Activated CD4-positive, alpha-beta T cell treated with anti-CD3 and anti-CD28 coated beads, Interleukin-2, amount 50 U/mL, for 24 hours (primary cell): ENCODE measurements at places on chromosomes 13 and 19.
A peak's percentile ranks its signal among the peaks of the same experiment; 100 is the strongest.

DNA sequence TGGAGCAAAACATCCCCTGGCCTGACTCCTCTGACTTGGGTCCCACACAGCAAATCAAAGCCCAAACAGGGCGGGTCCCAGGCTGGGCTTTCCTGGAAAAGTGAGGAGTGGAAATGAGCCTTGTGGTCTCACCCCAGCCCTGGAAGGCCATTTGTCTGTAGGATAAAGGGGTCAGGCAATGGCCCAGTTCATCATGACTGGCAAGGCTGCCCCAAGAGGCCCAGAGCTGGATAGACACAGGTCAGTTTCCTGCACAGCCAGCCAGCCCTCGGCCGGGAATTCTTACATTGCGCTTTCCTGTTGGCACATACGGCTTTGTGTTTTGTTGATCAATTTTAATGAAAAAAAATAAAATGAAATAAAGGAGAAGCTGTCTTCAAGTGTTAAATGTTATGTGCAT lies 174.3 kb downstream of the TSHZ3 start:
- no peak for DNase-seq

DNA sequence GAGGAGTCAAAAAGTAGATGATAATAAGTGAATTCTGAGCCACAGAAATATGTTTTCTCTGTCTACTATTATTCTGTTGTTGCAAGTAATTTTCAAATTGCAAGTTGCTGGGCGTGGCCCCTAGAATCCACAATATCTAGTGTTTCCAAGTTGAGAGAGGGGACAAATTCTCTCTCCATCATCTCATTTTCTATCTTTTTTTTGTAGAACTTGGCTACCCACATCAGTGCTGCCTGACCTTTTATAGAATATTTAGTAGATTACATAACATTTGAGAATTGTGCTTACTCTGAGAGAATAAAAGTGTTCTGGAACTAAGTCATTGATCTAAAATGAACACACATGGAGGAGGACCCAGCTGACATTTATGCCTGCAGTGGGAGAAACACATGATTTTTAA lies 110.9 kb upstream of the CSNK1A1L start:
- DNase-seq: no peak

- DNase-seq: peak; percentile 60
Observed at GRCh38 chr19:4369109-4369887, 25.9 kb downstream of the MPND start.

DNA sequence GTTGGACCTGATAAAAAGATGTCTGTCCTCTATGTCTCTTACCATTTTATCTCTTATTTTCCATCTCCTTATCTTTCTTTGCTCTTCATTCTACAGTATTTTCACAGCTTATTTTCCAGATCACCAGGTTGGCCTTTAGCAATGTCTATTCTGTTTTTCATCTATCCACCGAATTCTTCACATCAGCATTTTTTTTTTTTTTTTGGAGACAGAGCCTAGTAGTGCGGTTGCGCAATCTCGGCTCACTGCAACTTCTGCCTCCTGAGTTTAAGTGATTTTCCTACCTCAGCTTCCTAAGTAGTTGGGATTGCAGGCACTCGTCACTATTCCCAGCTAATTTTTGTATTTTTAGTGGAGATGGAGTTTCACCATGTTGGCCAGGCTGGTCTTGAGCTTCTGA lies 49.0 kb downstream of the DNAJC15 start:
- no peak for DNase-seq

DNA sequence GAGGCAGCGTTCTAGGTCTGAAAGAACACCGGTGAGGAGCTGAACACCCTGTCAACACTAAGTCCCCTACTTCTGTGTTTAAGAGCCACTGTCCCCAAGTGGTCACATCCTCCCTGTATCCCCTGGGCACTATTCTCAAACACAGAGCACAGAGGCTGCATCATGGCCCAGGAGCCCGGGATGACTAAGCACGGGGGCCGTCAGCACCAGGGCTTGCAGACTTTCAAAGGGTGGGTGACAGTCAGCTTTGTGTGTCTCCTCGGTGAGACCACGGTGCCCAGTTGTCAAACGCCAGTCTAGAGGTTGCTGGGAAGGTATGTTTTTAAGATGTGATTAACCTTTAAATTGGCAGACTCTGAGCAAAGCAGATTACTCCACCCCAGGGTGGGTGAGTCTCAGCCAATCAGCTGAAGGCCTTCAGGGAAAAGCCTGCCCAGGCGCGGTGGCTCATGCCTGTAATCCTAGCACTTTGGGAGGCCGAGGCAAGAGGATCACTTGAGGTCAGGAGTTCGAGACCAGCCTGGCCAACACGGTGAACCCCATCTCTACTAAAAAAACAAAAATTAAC lies 8.0 kb downstream of the MAP2K2 start:
- DNase-seq: no peak

DNA sequence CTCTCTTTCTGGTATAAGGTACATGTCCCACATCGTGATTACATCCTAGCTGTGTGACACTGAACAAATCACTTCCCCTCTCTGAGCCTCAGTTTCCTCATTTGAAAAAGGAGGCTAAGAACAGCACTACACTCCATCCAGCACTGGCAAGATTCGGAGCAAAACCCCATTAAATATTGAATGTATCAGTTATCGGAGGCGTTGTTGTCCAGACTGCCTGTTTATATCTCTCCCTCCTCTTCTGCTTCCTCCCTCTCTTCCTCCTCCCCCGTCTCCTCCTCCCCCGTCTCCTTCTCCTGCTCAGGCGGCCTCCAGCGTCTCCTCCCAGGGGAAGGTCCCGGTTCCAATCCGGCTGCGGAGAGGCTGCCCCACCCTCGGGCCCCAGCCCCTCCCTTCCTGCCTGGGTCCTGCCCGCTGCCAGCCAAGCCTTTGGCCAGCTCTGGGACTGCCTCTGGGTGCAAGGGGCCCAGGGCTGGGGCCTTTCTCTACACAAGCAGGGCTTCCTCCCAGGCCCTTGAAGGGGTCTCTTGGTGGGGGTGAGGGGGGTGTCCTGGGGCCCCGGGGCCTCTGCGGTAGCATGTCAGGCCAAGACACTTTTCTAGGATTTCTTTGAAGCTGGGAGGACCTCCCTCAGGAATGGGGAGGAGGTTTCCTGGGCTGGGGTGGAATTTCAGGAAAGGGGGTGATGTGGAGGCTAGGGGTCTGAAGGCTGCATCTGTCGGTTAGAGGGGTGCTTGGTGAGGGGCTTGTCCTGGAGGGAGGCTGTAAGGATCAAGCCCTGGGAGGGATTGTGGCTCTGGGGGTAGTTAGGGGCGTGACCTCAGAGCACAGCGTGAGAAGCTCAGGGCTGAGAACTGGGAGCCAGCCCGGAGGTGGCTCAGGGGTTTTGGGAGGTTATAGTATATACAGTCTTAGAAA lies 1.9 kb downstream of the RRAS start:
- DNase-seq: no peak

DNA sequence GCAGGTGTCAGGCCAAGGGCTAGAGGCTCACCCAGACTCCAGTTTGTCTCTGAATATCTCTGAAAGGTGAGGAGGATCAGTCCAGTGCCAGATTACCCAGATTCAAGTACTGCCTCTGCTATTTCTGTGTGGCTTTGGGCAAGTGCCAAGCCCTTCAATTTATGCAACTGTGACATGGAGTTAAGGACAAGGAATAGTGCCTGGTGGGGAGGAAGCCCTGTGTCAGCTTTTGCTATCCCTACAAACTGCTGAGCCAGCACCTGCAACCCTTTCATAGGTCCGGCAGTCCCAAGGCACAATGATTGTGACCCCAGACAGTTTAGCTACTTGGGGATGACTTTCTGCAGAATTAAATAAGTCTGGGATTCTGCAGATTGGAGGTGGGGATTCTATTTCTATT lies 123.0 kb downstream of the KL start:
- no peak for DNase-seq

- no peak for DNase-seq
Observed at GRCh38 chr13:39185326-39185725, 147.1 kb downstream of the NHLRC3 start.

DNA sequence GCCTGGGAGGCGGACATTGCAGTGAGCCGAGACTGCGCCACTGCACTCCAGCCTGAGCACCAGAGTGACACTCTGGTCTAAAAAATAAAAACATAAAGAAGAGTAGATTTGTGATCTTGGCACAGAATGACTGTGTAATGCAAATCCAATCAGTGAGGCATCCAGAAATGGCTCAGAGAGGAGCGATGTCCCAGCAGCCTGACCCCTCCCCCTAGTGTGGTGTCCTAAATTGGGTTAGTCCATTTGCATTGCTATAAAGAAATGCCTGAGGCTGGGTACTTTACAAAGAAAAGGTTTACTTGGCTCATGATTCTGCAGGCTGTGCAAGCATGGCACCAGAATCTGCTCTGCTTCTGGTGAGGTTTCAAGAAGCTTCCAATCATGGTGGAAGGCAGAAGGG lies 59.1 kb upstream of the ZNF30 start:
- DNase-seq: no peak

DNA sequence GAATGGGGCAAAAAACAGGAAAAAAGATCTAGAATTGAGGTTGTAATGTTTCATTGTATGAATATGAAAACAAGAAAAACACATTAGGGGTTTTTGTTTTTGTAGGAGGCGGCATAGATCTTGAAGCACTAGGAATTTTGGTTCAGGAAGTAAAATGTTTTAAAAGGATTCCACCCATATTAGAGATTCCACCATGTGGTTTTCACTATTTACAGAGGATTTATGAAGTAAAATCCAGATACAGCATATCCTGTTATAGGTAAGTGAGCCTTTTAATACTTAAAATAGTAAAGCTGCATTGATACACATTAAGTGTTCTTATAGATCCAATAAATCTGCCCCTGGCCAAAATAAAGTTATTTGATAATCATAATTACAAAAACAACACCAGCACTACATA lies 61.4 kb downstream of the MICU2 start:
- no peak for DNase-seq

- DNase-seq: no peak
Observed at GRCh38 chr13:90594681-90595080, 752.8 kb upstream of the MIR17HG start.

GRCh38 chr19:41967054-41967783 lies 8.1 kb upstream of the RABAC1 start:
- no peak for DNase-seq

DNA sequence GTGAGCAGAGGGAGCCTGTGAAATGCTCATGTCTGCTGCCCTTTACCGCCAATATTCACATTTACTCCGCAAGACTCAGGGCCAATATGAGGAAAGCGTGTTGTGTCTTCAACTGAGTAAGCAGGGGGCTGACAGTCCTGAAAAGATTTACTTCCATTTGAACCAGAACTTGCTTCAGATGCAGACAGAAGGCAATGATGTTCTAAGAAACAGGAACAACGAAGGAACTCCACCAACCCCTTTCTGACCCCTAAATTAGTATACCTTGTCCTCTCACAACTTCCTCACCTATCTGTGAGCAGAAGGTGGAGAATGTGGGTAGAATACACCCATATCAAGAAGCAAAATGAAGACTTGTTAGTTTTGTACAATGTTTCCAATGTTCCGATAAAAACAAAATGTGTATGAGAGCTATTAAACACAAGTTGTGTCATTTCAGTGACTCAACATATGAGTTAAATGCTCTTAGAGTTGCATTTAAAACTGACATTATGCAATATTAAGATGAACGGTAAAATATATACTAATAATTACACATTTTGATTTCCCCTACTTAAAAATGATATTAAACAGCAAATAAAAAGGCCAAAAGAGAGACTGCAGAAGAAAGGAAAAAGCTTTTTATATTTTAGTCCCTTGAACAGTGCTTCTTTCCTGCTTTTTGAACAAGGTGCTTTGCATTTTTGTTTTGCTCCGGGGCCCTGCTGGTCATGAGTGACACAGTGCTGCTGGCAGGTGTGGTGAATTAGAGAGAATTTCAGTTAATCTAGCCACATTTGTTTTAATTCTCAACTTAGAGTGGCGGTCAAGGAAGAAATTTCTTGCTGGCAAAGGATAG lies 16.0 kb downstream of the TMEM272 start:
- no peak for DNase-seq

GRCh38 chr13:39599842-39600241 lies 3.2 kb downstream of the LHFPL6 start:
- DNase-seq: no peak

DNA sequence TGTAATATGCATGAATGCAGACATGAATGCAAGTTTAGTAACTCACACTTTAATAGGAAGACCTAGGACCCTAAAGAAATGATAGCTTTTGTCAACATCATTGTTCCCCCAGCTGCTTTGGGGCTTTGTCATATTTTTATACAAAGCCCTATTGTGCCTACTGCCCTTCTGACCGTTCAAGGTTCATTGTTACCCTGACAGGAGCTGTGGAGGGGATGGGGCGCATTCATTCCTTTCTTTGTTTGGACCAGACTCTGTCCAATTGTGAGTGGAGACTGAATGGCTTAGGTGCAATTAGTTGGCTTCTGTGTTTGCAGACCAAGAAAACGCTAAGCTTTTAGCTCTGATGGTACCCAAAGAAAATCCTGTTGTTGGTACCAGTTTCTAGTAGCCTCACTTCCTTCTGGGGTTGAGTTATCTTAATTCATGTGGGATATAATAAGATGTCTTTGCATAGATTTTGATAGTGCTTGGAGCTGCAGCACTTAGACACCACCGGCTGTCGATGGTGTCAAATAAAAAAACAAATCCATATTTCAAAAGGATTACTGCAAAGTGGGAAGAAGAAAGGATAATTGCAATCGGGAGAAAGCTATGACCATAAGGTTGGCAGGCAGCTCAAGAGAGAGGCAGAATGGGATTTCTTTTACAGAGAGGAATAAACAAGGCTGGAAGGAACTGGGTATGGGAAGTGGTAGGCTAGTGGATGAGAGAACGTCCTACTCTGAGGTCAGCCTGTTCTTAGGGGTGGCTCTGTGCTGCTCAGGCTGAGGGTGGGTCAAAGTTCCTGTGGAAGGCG lies 133.9 kb upstream of the TMTC4 start:
- DNase-seq: no peak

GRCh38 chr19:32675720-32676185 lies at the start of gene RGS9BP:
RGS9BP (plus strand) TSS chr19:32675848; CDS start chr19:32676264, 416 bp downstream.
- DNase-seq: no peak

DNA sequence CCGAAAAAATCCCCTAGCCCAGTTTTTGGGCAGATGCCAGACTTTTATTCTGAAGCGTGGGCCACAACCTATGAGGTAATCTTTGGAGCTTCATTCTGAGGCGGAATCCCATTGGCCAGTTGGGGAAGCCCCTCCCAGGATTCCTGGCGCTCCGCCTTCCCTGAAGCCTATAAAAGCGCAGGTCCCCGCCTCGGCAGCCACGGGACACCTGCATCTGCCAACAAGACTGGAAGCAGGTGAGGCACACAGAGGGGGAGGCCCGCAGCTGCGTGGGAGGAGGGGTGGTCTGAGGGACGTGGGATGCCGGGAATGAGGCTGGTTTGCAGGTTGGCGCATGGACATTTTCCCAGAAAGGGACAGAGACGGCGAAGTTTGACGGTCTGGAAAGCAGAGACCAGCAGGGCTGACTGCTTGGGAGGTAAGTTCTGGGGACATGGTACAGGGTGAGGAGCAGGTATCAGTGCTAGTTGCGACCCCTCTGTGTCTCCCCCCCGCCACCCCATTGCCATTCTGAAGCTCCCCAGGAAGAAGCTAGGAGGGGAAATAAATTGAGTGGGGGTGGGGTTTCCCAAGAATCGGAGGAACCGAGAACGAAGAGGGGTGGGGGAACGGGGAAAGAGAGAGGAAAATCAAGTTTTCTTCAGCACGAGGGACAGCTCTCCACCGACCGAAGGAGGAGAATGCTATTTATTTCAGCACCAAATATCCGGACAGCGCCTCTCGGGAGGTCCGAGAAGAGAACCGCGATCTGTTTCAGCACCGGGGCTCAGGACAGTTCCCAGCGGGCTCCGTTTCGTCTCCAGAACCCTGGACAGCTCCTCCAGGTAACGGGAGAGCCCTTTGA lies 22.4 kb upstream of the FEM1A start:
- peak; percentile 49 for DNase-seq
